ENCODE measurements at places on chromosomes 2 and 18. TPM values are rescaled to one million over a fixed set of nuclear protein-coding genes. Genes with fewer than 3 reads are reported as not detected.
A peak's percentile ranks its signal among the peaks of the same experiment; 100 is the strongest.

GRCh38 chr2:73292316-73292905 lies 937 bp downstream of the EGR4 start:
- DNase-seq = no peak

Gene SERPINB4
- not detected for total RNA-seq

DNA sequence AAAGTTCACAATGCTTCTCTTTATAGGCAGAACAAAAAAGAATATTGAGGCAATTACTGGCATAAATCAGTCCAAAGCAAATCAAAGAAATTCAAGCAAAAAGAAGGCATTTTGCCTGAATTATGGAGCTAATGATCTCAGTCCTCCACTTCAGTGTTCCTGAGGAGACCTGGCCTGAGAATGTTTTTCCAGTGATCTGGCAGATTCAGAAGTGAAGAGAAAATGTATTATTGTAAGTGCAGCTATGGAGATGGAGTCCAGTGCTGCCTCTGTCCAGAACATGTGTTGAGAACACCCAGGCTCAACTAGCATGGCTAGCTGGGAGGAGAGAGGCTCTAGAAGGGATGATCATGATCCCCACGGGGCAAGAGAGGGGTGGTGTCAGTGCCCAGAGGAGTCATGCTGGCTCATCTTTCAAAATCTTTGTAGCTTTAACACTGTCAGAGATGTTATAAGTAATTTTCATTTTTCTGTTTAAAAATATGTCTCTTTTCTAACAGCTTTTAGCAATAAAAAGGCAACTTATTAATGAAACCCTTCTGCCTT lies 367.0 kb upstream of the RAB12 start:
- no peak for DNase-seq

DNA sequence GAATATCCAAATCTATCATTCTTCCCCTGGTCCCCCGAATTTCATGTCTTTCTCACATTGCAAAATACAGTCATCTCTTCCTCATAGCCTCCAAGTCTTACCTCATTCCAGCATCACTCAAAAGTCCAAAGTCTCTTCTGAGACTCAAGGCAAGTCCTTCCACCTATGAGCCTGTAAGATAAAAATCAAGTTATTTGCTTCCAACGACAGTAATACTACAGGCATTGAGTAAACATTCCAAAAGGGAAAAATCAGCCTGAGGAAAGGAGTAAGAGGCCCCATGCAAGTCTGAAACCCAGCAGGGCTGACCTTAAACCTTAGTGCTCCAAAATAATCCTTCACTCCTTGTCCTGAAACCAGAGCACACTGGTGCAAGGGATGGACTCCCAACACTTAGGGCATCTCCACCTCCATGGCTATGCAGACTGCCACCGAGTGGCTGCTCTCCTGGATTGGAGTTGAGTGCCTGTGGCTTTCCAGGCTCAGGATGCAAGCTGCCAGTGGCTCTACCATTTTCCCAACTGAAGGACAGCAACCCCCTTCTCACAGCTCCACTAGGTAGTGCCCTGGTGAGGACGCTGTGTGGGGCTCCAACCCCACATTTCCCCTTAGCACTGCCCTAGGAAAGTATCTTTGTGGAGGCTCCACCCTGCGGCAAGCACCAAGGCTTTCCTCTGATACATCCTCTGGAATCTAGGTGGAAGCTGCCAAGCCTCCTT lies 16.3 kb downstream of the DTNA start:
- no peak for DNase-seq

- peak; percentile 91 for DNase-seq
Measured at GRCh38 chr2:105517814-105518705, 119.2 kb upstream of the FHL2 start.

DNA sequence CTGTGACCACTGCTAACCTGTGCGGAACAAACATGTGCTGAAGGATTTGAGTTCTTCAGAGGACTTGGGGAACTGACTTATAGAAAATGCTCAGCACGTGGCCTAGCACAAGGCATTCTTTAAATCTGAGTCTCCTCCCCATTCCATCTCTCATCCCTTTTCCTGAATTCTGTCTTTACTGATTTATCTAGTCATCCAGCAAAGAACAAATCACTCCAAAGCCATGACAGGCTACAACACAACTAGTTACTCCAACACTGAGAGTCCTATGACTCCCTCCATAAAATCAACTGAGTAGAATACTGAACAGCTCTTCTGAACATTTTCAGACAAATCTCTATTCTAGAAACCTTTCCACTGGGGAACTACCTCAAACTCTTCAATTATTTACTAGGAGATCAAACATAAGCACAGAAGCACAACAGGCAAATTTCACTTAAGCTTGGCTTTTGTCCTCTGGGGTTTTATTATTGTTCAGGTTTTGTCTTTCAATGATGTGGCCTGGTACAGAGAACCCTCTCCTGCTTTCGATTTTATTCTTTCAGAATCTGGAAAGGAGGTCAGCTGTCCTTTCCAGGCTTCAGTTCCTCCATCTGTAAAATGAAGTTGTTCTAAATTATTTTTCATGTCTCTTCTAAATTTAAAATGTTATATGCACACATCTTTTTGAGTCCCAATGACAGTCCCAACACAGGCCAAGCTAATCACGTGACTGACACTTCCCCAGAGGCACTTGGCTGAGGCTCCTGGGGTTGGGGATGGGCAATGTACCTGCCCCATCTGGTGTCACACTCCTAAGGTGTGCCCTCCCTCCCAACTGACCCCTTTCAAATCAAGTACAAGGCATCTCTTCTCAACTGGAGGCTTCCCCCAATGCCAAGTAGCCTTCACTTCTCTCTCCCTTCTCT lies 31.8 kb downstream of the RNU4ATAC start:
- DNase-seq = no peak

DNA sequence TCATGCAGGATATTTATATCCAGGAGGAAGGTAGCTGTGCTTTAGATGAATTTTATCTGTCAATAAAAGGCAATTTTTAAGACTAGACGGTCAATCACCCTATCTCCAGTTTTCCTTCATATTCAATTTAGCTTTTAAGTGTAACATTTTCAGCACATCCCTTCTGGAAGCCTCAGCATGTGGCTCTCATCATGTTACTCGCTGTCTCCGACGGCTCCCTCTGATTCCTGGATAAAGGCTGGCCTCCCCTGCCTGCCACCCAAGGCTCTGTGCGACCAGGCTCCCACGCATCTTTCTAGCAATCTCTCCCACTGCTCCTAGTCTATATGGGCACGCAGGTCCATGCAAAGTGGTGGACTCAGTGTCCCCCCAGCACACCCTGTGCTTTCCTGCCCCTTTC lies 84.5 kb downstream of the MEP1B start:
- no peak for DNase-seq

Data from cardiac septum (tissue), 1 donor.